Frontal cortex (tissue), 4 donors: ENCODE measurements at places on chromosomes 1 and 21. TPM values are rescaled to one million over a fixed set of nuclear protein-coding genes. Genes with fewer than 3 reads are reported as not detected.

CAPN8 gene
- not detected for total RNA-seq

DNA sequence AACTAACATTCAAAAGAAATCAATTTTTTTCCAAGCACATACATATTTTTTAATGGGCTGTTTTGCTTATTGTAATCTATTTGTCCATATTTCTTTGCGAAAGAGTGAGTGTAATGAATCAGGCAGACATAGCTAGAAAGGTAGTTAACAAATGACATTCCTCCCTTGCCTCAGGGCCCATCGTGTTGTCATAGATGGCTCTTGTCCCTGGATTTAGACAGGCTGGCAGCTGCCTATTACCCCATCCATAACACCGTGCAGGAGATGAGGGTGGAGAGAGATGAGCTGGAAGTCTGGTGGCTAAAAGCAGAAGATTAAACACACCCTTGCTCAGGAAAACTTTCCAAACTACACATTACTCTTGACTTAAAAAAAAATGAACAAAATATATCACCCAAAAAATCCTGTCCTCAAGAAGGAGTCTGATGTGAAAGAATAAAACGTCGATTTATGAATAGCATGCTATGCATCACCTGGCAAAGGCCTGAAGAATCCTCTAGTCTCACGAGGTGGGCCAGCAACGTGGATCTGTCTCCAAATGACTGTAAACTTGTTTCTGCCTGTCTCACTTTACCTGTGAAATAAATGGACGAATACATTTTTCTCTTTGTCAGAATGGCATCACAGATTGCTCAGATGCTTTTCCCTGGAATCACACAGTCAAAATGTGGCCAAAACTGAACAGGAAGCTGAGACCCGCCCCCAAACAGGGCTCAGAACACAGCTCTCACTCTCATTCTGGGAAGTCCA lies 55.7 kb downstream of the C21orf91 start:
- DNase-seq: no peak

GRCh38 chr21:42594616-42595282 lies 58.7 kb upstream of the PDE9A start:
- DNase-seq: no peak

GRCh38 chr1:2612591-2613365 lies 20.0 kb downstream of the MMEL1 start:
- DNase-seq: no peak

- no peak for DNase-seq
Measured at GRCh38 chr1:65605621-65606020, 185.2 kb downstream of the LEPR start.

- no peak for DNase-seq
Measured at GRCh38 chr1:117673405-117673804, 67.6 kb downstream of the TENT5C start.
